Skeletal muscle cell (primary cell): ENCODE measurements at places on chromosomes 7 and 10.
A peak's percentile ranks its signal among the peaks of the same experiment; 100 is the strongest.

DNA sequence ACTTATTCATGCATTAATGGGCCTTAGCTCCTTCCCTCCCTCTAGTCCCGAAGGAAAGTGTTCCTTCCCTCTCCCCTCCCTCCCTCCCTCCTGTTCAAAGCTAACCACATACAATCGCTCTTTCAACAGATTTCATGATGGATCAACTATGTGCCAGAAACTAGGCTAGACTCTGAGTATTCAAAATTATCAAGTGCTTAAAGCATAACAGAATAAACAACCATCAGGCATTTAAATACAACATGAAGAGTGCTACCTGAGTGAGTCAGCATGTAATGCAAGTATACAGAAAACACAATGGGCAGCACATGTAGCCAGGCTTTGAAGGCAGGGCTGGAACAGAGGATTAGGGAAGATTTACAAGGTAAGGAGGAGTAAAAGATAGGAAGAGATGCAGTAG lies 11.3 kb downstream of the CHCHD3 start:
- no peak for DNase-seq

- no peak for DNase-seq
Measured at GRCh38 chr7:116392806-116393205, 106.7 kb upstream of the CAV2 start.

GRCh38 chr7:72335561-72336381 lies 76.4 kb downstream of the CALN1 start:
- no peak for DNase-seq

DNA sequence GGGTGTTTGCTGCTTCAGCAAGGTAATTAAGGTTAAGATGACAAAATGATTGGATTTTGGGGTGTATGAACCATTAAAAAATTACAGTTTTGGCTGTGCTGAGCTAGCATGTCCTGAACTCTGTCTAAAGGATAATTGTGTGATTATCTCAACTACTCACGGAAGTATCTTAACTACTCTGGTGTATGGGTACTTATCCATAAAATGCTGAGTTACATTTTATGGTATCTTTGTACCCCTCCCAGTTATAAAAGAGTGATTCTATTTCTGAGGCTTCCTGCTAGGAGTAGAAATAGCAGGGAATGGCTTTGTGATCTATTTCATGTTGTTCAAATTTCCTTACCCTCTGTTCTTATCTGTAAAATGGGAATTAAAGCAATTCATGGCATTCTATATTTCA lies 22.6 kb downstream of the CYP2C18 start:
- no peak for DNase-seq

GRCh38 chr7:121853307-121853706 lies 19.7 kb upstream of the PTPRZ1 start:
- no peak for DNase-seq

GRCh38 chr7:126040114-126041045 lies 1110.8 kb upstream of the POT1 start:
- no peak for DNase-seq

- DNase-seq = no peak
Measured at GRCh38 chr10:133399123-133399601, 5.2 kb downstream of the MTG1 start.

DNA sequence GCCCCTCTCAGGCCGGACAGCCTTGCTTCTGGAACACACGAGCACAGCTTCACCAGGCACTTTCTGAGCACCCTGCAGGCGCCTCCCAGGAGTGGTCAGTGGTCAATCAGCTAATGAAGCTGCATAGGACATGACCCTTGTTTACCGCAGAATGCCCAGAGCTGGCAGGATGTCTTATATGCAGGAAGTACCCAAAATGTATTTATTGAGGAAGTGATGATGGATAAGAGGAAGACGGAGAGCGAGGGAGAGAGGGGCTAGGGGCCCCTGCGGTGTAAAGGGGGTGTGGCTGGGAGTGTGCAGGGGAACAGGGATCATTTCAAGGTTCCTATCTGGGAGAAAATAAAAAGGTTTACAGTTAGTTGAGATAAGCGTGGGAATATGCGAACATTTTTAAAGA lies 3.3 kb downstream of the CYP2E1 start:
- no peak for DNase-seq

DNA sequence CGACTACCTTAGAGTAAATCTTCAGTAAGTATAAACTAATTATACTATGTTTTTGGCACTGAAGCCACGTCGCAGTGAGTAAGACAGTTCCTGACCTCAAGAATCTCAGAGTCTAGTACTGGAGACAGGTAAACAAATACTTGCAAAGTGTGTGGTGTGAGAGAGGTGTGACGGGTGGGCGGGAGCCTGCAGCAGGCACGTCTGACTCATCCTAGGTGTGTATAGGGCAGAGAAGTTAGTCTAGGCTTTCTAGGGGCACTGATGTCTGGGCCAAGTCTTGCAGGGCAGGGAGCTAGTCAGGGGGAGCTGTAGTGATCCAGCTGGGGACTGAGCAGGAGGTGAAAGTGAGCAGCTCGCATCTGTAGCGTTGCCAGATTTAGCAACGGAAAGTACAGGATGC lies 35.9 kb upstream of the SFTPD start:
- no peak for DNase-seq

DNA sequence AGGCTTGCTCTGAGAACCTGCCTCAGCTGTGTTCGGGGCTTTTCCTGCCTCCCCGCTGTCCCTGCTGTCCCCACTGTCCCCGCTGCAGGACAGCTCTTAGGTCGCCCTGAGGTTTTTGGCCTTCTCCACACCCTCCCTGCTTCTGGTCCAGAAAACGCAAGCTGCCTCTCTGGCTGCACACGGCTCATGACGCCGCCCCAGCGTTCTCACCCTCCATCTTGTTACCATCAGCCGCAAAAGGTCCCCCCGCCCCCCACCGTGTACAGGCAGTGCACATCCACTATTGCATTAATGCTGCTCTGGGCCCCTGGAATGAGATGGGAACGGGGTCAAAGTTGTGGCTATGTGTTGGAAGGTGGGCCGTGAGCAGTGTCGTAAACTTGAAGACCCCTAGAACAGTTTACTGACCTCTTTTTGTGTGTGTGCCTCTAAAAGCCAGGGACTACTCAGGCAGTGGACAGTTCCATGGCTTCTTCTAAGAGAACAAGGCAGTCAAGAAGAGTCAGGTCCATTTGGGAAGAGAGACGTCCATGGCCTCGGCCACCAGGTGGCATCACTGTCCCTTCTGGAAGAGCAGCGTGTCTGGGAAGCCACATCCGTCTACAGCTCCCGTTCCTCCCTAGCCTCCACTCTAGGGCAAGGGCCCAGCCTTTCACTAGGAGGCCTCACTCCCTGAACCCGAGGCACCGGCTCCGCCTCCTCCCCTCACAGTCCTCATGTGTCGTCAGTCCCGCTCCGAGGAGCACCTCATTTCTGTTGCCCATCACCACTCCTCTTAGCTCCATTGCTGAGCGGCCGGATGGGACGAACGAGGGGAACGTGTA lies 38.5 kb upstream of the MKRN1 start:
- peak; percentile 51 for DNase-seq

DNA sequence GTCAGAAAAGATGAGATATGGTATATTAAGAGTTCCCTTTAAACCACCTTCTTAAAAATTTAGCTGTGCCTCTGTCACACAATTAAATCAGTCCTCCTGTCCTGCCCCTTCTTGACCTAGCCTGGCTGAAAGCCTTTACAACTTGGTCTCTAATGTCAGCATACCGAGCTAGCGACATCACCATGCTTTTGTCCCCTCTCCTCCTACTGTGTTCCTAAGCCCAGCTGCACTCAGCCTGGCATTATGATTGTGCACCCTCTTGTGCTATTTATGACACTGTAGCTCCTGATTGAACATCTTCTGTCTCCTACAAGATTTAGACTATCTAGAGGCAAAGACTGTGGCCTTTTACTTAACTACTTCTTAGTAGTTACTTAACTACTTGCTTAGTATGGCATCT lies 29.2 kb downstream of the TDRD1 start:
- no peak for DNase-seq

DNA sequence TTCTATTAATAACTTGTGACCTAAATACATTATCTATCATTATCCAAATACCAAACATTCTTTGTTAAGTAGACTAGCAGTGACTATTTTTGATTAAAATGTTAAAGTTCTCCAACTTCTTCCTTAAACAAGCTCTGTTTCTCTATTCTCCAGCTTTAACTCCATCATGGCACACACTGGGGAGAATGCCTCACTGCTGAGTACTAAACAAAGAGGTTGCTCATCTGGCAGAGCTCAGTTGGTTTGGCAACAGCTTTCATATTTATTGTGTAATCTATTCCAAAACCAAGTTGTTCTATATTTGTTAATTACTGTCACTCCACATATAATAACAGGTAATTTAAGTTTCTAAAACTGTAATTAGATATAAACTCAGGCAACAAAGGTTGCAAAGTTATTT lies 89.6 kb downstream of the USP6NL start:
- no peak for DNase-seq

DNA sequence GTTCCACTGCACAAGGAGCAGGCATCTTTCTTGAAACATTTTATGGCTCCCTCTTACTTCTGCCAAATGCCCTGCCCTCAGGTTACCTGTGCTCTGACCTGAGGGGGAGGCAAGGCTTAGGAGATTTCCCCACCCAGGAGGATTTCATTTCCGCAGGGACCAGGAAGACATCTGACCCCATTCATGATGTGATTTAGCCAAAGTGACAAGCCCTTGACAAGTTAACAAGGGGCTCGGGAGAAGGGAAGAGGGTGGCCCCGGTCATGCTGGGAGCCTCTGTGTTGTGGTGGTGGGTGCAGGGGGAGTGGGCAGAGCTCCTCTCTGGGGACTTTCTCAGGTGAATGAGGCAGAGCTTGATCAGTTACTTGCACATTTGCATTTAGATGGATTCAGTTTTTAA lies 18.9 kb downstream of the GIMAP5 start:
- DNase-seq = no peak

DNA sequence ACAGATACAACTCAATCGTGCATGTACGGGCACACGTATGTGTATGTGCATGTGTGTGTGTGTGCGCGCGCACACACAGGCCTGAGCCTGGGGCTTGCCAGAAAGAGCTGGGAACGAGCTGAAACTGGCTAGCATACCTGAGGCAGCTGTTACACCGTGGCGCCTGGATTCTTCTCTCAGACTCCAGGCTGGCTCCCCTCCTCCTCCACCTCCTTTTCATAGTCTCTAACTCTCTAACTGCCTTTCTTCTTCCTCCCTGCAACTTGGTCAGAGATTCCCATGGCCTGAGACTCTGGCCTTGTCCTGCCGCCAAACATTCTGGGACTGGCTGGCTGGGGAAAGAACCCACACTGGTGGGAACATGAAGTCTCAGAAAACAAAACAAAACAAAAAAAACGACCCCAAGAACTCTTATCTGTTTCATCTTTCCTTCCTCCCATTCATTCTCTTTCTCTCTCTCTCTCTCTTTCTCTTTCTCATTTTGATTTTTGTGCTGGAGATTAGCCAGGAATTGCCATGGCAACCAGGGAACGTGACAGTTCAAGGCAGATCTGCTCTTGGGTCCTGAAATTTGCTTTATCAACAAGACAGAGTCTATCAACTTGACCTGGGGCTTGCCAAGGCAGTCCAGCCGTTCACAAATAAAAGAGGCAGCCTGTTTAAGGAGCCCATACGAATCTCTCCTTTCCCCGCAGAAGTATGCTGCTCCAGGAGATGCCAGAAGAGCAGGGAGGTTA lies 76.8 kb upstream of the SEM1 start:
- DNase-seq = no peak

GRCh38 chr7:105346593-105347322 lies 42.0 kb downstream of the SRPK2 start:
- DNase-seq = no peak

- DNase-seq = no peak
Measured at GRCh38 chr10:117226813-117227451, 14.0 kb upstream of the SLC18A2 start.

GRCh38 chr7:102042016-102042656 lies 224.7 kb downstream of the CUX1 start:
- DNase-seq = peak; percentile 28

GRCh38 chr7:134640842-134641715 lies 5.6 kb upstream of the BPGM start:
- no peak for DNase-seq

GRCh38 chr7:81846398-81846797 lies 76.6 kb upstream of the HGF start:
- DNase-seq = peak; percentile 56

- DNase-seq = no peak
Measured at GRCh38 chr7:100397315-100398081, 24.2 kb downstream of the PILRA start.

- DNase-seq = no peak
Measured at GRCh38 chr7:120273476-120273975, 551 bp downstream of the KCND2 start.

DNA sequence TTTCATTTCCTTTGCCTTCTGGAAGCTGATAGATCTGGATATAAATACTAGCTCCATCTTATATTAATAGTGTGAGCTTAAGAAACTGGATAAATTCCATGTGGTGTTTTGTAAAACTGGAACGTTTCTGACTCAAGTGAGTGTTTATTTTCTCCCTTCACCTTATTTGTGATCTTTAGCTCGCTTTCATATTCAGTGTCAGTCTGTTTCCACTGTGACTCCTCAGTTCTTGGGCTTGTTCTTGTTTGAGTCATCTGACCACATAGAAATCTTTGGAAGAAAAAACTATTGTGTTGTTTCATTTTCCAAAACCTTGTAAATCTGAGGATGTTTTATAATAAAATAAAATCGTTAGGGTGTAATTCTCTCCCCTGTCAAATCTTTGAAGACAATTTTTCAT lies 186.4 kb downstream of the POLR1F start:
- DNase-seq = peak; percentile 88

- no peak for DNase-seq
Measured at GRCh38 chr7:150685219-150686029, at the start of gene GIMAP2. Gene GIMAP2 (plus strand): TSS chr7:150685706. CDS start chr7:150687060, 1,354 bp downstream.

DNA sequence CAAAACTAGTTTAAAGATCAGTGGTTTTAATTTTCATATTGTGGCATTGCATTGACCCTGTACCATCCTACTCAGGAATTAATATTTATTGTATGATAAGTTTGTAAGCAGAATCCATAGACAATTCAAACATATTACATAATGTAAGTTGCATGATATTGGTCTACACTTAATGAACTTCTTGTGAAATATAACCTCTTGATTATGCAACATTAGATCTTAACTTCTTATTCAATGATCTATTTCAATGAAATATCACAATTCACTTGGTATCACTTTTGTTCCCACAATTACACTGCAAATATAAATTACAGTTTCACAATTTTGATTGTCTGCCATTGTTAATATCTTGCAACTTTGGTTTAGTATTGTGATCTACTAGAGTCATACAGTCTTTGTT lies 44.0 kb upstream of the TMEM229A start:
- DNase-seq = no peak

GRCh38 chr10:72079356-72079755 lies 9.0 kb downstream of the SPOCK2 start:
- no peak for DNase-seq
